ENCODE measurements at places on chromosomes 2 and 18.

- no peak for DNase-seq
These were observed 47.6 kb downstream of the ACTR3 start for GRCh38 chr2:113937501-113937900.

DNA sequence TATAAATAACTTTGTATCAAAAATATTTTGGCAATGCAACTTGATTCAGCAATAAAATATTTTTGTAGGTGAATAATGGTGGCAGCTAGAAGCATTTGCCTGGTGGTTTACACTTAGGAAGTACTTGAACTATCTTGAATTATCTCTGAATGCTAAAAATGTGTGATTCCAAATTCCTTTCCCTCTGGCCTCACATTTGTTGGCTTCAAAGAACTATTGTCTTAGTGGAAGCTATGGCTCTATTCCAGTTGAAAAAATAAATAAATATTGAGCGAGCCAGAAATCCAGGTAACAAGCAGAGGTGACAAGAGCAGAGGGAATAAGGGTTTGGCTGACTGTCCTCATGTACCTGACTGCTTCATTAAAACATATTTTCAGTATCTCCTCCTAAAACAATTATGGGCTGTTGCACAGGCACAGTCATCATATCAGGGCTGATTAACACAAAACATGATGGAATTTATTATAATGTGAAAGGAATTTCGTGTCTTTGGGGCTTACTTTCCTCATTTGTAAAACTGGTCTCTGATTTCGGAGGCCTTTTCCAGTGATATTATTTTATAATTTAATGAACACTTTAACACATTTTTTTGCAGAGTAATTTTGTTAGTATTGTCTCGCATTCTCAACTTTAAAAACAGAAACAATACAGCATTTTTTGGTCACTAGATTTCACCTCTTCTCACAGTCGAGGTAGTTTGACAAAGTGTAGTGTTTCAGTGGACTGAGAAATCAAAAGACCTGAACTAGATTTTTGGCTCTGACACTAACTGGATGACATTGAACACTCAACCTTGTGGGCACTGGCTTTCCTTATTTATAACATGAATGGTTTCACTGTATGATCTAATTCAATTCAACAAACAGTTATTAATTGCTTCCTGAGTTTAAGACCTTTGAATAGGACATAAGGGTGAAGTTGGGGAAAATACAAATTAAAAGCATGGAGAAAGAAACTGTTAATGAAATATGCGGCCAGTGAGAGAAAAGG is 7.8 kb upstream of the CAVIN2 start:
- DNase-seq = peak; percentile 72

DNA sequence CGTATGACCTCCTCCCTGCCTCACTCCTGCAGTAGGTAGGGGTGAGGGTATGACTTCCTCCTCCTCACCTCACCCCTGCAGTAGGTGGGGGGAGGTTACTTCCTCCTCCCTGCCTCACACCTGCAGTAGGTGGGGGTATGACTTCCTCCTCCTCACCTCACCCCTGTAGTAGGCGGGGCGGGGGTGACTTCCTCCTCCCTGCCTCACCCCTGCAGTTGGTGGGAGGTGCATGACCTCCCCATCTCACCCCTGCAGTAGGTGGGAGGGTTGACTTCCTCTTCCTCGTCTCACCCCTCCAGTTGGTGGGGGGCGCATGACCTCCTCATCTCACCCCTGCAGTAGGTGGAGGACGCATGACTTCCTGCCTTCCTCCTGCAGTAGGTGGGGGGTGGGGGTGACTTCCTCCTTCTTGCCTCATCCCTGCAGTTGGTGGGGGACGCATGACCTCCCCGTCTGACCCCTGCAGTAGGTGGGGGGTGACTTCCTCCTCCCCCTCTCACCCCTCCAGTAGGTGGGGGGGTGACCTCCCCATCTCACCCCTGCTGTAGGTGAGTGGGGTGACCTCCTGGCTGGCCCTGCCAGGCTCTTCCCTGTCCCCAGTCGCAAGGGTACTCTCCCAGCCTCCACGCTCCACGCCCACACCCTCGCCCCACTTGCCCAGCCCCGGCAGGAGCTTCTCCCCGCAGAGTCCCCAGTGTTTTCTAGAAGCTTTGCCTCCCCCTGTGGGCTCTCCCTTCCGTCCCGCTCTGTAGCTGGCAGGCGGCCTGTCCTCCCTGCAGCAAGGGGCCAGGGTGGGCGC is 39.3 kb downstream of the TSHZ1 start:
- DNase-seq = no peak

GRCh38 chr2:231169488-231169887 is 28.9 kb upstream of the ARMC9 start:
- DNase-seq = no peak

GRCh38 chr2:197345846-197346370 is 35.3 kb upstream of the ANKRD44 start:
- no peak for DNase-seq

- DNase-seq = no peak
These were observed 94.9 kb upstream of the CTDP1 start for GRCh38 chr18:79584491-79585394.

DNA sequence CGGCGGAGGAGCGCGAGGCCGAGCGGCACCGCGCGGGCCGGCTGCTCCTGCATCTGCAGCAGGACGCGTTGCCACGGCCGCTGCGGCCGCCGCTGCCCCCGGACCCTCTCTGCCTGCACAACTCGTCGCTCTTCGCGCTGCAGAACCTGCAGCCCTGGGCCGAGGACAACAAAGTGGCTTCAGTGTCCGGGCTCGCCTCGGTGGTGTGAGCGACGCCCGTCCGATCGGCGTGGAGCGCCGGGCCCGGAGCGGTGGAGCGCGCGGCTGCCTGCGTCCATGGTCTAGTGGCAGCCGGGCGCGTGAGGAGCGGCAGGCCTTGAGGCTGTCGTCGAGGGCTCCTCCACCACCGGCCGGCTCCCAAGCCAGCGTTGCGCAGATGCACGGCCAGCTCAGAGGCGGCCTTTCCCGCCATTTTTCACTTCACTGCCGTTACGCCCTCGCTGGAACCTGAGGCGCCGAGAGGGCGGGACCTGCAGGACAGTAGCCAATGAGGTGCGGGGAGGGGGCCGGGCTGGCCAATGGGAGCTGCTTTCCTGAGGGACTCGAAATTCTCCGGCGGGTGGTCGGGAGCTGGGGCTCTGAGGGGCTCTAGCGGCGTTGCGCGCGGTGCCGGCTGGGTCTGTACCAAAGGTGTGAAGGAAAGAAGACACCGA is 1.9 kb downstream of the TLX2 start:
- peak; percentile 49 for DNase-seq

DNA sequence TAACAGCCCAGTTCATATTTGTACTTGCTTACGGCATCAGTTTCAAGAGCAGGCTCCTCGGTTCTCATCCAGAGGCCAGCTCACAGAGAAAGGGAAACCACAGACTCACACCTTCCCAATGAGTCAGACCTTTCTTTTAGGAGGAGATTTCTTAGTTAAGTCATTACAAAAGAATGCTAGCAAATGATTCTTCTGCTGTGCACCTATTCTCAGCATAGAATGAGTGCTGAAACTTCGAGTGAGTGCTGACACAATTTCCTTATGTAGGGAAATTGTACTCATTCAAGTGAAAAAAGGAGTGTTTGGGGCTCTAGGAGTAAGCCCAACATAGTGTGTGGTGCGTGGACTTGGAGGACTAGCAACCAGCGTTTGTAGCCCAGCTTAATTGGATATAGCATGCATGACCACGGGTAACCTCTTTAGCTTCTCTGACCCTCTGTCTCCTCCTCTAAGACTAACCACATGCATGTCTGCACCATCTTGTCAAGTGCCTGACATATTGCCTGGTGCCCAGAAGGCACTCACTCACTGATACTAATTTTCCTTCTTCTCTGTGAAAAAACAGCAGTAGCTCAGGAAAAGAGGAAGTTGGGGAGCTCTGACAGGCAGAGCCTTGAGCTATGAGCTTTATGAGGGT is 87.0 kb downstream of the ALPK2 start:
- peak; percentile 97 for DNase-seq

- DNase-seq = no peak
These were observed 26.8 kb downstream of the PLEK start for GRCh38 chr2:68391869-68392268.

- no peak for DNase-seq
These were observed 18.3 kb downstream of the AAK1 start for GRCh38 chr2:69625078-69625795.

DNA sequence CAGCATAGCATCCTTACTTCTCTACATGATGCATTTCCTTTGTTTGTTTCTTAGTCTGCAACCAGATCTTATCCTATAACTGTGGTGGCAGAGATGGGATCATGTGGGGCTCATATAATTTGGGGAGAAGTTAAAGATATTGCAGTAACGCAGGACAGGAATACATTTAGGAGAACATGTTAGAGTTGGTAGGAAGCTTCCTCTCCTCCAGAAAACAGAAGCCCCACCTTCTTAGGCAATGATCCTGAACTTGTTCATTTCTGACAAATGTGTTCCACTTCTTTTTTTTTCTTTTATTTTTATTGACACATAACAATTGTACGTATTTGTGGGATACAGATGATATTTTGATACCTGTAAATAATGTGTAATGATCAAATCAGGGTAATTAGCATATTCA is 99.9 kb downstream of the VSNL1 start:
- no peak for DNase-seq

DNA sequence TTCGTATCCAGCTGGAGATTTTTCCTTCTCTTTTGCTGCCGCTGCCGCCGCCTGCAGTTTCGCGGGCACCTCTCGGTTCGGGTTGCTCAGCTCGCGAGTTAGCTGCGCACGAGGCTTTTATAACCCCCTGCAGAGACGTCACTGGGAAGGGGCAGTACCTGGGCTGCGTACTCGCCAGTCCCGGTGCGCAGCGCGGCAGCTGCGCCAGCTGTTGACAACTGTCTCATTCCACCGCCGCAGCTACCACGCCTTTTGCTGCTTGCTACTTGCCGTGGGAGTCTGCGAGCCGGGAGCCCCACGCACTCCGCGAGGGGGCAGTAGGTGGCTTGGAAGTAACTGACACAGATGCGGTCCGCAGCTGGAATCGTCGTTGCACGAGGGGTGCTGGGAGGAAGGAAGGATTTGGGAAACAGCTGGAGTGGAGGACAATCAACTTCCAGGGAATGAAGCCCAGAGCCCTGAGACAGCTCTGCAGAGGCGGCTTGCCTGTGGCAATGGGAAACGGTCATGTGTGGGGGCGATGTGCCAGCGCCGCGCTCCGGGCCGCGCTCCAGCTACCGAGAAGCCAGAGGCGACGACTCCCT is at the start of gene TACR1:
TSS of gene TACR1 (minus strand) at position 93 of the 584 bp plus-strand sequence. CDS start 586 bp downstream, outside the sequence.
- peak; percentile 64 for DNase-seq

GRCh38 chr2:70412294-70413070 is 110.6 kb upstream of the FAM136A start:
- DNase-seq = no peak

DNA sequence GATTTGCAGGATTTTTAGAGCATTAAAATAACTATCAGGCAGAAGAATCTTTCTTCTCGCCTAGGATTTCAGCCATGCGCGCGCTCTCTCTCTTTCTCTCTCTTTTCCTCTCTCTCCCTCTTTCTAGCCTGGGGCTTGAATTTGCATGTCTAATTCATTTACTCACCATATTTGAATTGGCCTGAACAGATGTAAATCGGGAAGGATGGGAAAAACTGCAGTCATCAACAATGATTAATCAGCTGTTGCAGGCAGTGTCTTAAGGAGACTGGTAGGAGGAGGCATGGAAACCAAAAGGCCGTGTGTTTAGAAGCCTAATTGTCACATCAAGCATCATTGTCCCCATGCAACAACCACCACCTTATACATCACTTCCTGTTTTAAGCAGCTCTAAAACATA is 137.0 kb downstream of the MEIS1 start:
- DNase-seq = no peak

GRCh38 chr2:170524828-170525565 is 190.1 kb upstream of the SP5 start:
- DNase-seq = peak; percentile 18

GRCh38 chr18:35912332-35912731 is 60.1 kb upstream of the RMP24 start:
- DNase-seq = no peak

- DNase-seq = no peak
These were observed 213.5 kb downstream of the CMPK2 start for GRCh38 chr2:6652251-6652650.

- no peak for DNase-seq
These were observed 16.4 kb upstream of the SERPINB13 start for GRCh38 chr18:63570721-63571120.

Data from fibroblast of upper back skin (primary cell).